ENCODE measurements at places on chromosomes 12 and 14.

DNA sequence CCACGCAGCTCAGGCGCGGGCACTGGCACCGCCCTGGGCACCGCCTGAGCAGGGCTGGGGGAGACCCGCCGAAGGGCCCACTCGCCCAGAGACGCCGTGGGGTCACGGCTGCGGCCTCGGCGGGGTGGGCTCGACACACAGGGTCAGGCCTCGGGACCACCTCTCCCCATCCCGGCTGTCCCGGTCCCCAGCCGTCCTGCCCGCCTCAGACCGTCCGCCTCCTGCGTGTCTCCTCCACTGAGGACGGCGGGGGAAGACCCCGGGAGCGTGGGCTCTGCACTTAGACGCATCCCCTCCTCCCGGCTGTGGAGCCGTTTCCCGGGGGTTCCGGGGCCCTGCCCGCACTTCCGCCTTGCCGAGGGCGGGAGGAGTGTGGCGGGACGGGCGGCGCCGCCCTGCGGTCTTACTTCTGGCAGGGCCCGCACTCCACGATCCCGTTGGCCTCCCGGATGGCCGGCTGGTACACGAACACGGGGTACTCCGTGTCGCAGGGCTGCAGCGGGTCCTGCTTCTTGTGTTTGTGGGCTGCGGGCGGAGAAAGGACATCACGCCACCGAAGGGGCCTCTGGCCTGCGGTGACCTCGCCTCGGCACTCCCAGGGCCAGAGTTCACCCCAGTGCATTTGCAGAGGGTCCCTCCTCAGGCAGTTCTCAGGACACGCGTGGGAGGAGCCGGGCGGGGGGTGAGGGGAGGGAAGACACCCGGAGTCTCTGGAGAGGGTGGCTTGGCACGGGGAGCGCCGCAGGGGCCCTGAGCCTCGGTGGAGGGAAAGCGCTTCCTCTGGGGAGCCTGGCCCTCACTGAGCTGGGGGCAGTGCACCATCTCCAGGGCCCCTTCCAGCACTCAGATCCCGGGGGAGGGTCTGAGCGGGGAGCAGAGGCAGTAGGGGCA, 23.1 kb upstream of the LRTM2 start:
- DNase-seq = peak; percentile 19

DNA sequence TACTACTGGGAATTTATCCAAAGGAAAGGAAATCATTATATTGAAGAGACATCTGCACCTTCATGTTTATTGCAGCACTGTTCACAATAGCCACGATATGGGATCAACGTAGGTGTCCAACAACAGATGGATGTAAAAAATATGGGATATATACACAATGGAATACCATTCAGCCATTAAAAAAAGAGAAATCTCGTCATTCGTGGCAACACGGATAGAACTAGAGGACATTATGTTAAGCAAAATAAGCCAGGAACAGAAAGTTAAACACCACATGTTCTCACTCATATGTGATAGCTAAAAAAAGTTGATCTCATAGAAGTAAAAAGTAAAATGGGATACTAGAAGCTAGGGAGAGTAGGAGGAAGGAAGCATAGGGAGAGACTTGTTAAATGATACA, 82.9 kb upstream of the CLMN start:
- no peak for DNase-seq

DNA sequence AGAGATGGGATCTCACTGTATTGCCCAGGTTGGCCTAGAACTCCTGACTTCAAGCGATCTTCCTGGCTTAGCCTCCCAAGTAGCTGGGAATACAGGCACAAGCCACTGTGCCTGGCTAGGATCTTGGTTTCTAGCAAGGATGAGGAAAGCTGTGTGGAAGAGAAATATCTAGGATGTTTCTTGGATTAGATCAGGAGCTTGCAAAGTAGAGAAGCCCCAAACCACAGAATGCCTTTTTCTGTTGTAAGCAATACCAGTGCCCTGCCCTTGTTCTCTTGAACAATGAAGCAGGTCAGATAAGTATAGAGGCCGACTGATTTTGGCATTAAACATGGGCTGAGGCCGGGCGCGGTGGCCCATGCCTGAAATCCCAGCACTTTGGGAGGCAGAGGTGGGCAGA, 44.3 kb upstream of the STRN3 start:
- peak; percentile 89 for DNase-seq

- DNase-seq = no peak
Observed at GRCh38 chr14:104267895-104268294, 129.5 kb downstream of the KIF26A start.

DNA sequence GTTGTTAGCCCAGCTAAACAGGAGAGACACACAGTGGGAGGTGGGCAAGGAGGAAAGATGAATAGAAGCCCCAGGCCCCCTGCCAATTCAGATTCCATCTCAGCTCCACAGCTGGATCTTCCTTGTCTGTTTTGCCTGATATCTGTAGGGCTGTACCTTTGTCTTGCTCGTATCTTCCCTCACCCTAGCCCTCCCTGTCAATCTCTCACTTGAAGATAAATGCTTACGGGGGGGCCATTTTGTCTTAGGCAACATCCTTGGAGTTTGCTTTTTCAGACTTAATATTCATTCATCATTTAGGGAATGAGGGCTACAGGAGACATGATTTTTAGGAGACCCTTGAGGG, 2.4 kb downstream of the KIF5A start:
- no peak for DNase-seq

DNA sequence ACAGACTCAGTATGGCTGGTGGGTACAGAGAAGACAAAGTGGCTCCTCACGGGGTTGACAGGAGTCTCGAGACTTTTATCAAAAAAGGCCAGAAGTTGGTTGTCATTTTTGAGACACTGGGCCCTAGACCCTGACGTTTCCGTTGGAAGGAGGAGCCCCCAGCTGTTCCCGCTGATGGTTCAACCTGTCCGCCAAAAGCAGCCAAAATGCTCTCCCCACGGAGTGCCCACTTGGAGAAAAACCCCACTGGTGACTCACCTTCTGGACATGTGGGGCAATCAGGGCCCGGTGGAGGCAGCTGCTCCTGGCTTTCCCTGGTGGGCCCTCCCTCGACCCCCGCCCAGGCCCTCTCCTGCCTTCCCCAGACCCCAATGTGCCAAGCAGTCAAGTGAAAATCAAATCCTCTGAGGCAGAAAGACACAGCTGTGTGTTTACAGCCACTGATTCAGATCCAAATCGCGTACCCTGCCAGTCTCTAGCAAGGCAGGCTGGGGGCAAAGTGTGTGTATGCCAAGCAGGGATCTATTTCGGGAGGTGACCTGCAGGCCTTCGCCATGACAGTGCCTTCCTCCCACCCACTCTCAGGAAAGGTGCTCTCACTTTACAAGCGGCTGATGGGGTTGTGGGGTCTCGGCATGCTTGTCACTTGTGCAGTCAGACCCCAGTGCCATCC, 347.4 kb downstream of the DPF3 start:
- no peak for DNase-seq

DNA sequence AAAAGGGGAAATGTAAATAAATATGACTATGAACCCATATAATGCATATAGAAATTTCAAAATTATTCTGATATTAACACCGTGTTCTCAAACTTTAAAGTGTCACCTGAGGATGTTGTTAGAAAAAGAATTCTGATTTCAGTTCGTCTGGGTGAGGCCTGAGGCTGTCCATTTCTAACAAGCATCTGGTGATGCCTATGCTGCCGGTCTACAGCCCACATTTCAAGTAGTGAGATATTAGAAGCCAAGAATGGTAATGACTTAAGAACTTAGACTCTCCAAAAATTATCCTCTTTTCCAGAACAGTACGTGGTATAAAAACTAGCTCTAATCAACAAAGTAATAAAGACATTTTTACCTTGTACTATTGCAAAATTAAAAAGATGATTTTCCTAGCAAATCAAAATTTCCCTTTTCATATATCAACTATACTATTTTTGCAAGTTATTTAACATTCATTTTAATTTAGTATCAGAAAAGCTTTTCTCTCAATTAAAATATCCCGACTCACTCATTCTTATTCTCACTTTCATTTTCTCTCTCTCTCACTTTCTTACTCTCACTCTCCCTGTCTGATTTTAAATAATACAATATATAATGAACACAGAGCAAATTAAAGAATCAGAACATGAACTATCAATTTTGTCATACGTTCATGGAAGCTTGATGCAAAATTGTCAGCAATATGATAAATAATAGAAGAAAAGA, 35.0 kb downstream of the PIK3C2G start:
- no peak for DNase-seq

- DNase-seq = no peak
Observed at GRCh38 chr14:92539419-92539818, 25.8 kb downstream of the RIN3 start.

DNA sequence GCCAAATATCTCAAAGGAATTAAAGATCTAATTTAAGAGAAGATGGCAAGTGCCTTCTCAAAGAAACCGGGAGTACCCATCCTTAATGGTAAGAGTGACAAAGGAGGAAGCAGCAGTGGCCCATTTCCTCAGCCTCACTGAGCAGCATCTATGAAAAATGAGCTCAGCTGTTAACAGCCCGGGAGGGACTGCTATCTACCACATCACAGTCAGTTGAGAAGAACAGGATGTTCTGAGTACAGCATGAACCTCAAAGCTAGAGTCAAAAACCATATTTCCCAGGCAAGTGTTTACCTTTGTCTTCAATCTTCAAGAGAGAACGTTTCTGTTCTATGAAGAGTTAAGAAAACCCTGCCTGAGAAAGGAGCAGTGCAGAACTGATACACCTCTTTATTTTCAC, 115.0 kb downstream of the BTG1 start:
- DNase-seq = peak; percentile 19

GRCh38 chr12:129185855-129186254, 332.6 kb downstream of the GLT1D1 start:
- peak; percentile 3 for DNase-seq

DNA sequence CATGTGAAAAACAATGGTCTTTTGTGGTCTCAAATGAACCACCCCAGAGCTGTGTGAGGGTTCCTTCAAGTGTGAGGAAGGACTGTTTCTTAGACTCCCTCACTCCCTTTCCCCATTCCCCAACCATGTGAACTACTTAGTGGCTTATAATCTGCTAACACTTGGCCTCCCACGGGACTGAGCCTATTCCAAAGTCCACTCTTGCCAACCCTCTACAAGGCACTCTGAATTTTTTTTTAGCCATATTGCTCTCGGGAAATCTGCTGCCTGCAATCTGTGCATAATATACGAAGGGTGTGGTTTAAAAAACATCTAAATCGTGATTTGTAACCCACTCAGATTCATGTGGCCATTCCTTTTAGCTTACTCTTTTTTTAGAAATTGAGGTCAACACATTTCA, 2.6 kb downstream of the SVOP start:
- DNase-seq = no peak

DNA sequence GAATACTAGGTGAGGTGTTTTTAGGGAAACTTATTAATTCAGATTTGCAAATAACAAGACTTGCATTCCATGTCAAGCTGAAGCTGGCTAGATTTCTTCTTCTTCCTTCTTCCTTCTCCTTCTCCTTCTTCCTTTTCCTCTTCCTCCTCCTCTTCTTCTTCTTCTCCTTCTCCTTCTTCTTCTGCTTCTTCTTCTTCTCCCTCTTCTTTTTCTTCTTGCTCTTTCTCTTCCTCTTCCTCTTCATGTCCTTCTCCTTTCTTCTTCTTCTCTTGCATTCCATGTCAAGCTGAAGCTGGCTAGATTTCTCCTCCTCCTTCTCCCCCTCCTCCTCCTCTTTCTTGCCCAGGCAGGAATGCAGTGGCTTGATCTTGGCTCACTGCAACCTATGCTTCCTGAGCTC, 297.8 kb downstream of the PRKD1 start:
- no peak for DNase-seq

DNA sequence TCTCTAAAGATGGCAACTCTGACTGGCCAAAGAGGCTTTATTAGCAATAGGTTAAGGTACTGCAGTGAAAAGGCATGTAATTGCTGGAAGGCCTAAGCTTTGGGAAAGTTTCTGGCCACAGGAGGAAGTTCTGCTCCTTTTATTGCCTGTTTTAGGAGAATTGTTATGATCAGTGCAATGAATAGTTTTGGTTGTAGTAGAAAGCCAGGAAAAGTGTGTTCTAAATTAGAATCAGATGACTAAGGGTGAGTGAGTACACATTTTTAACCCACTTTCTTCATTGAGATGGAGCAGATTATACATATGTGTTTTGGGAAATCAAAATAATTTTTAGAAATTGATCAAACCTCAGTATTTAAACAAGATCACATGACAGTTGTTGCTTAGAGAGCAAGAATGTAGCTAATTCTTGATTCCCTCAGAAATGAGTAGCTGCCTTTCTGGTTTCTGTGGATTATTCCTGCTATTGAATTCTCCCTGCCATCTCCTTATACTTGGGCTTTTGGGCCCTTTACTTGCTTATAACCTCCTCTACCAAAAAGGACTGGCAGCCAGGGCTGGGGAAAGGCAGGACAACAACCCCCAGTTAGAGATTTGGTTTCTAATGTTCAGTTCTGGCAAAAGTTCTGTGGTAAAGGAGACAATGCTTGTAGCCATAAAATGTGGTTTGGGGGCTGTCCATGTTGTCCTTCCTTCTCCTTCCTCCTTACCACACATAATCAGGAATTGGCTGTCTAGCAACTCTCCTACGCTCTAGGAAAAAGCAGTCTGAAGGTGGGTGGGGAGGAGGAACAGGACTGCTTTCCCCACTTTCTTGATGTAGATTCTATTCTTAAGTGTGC, 217.1 kb downstream of the SLC38A4 start:
- DNase-seq = peak; percentile 88
